ENCODE measurements at places on chromosomes 11 and 22.

DNA sequence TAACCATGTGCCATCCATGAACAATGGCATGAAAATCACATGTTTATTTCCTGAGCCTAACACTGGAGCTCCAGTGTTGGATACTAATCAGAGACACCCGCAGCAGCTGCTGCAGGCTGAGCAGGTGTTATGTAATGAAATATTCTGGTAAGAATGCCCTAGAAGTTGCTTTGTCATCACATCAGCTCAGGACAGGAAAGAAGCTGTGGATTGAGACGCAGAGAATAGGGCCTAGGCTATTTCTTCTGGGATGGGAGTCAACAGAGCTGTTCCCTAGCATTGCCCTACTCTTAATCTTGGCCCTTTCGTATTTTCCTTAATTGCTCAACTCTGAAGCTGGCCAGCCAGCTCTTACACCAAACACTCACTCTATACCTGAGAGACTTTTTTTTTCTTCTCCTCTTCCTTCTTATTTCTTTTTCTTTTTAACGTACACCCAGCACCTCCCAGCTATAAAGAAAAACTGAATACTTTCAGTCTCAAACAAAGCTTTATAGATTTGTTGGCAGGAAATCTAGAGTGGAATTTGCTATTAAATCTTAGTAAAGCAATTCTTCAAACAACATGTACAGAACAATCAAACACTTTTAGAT lies 31.9 kb downstream of the RASSF10 start:
- no peak for DNase-seq

- DNase-seq = peak; percentile 33
These were observed 745 bp upstream of the FAM118A start for GRCh38 chr22:45308957-45309421.

- no peak for DNase-seq
These were observed 17.7 kb downstream of the RAB30 start for GRCh38 chr11:83054001-83054400.

DNA sequence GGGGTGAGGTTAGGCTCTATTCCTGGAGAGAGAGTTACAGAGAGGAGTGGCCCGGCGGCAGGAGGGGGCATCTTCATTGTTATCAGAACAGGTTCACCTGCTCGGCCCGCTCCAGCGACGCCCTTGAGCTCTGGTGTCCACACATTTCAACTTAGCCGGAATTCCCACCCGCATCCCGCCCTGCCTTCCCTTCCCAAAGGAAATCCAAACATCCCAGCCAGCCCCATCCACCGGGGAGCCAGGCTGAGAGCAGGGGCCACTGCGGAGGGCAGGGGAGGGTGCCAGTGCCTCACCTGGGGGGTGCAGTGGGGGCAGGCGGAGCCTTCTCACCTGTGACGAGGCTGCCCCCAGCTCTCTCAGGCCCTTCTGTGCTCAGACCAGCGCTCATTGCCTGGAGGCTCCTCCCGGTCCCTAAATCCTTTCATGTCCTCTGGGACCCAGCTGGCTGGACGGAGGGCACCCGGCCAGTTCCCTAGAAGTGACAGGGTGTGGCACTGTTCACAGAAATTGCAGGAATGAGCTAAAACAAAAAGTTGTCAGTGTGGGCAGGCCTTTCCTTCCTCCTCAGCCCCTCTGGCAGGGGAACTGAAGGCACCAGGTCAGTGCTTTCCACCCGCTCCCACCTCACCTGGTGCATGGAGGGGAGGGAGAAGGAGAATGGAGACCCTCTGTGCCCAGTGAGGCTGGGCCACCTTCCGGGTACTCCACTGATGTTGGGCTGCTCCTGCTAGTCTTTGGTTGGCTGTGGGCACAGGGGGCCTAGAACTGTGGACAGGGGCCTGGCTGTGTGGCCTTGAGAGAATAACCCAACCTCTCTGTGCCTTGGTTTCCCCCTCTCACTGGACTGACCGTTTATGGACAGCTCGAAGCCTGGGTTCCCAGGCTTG lies 2.2 kb upstream of the MRGPRG start:
- no peak for DNase-seq

DNA sequence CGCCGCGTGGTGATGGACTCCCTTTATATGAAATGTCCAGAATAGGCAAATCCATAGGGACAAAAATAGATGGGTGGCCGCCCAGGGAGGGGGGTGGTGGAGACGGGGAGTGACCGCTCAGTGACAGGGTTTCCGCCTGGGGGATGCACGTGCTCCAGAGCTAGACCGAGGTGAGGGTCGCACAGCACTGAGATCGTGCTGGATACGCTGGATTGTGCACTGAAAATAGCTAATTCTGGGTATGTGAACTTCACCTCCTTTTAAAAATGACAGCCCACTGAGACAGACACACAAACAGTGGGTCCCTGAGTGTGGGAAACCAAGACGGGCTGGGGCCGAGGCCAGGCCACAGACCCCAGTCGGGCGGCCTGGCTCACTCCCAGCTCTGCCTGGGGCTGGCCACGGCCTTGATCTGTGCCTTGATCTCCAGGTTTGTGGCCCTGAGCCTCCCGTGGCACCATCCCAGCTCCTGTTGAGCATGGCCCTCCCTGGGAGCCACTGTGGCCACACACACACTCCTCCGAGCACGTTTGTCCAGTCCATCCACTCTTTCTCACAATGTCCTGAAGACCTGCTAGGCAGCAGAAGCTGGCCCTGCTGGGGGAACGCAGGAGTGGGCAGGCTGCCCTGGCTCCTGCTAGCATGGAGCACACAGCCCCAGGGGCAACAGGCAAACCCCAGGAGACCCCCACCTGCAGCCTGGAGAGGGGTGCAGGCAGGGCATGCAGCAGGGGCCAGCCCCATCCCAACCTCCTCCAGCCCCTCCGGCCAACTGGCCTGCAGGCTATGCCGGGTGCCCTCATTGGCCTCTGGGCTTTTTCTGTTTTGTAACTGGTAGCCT lies 41.0 kb upstream of the TH start:
- no peak for DNase-seq

DNA sequence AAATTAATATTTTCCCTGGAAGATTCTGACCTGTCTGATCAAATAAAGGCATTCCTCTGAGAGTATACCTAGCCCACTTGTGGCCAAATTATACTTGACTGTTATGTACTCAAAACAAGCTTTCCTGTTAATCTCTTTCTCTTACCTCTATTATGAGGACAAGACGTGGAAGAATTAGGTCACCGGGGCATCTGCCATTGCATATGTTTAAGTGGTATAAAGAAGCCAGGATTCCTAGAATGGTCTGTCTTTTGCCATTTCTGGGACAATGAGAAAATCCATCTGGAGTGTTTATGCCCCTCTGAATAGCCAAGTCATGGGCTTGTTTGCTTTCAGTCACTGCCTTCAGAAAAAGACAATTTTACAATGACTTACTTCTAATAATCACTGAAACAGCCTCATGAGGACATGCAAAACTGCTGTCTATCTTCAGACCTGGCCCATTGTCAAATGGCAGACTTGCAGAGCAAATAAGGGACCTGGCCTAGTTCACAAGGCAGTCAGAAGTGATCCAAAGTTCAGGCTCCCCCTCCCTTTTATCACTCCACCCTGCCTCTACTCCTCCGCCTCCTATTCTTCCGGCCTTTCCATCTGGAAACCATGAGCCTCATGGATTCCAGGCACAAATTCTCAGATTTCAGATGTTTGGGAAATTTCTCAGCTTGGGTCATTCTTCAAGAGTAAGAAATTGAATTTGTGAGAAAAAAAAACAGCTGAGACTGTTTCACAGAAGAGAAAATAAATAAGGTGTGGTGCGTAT lies 128.1 kb upstream of the LDLRAD3 start:
- DNase-seq = no peak

GRCh38 chr11:3132831-3133260 lies 32.3 kb downstream of the OSBPL5 start:
- peak; percentile 1 for DNase-seq
